Stimulated activated CD8-positive, alpha-beta memory T cell treated with anti-CD3 and anti-CD28 coated beads, Interleukin-4, amount 100 ng/mL, for 4 hours (primary cell): ENCODE measurements at places on chromosomes 2 and 18.

- DNase-seq, result no peak
Observed at GRCh38 chr18:1663879-1664705, 759.4 kb downstream of the ADCYAP1 start.

DNA sequence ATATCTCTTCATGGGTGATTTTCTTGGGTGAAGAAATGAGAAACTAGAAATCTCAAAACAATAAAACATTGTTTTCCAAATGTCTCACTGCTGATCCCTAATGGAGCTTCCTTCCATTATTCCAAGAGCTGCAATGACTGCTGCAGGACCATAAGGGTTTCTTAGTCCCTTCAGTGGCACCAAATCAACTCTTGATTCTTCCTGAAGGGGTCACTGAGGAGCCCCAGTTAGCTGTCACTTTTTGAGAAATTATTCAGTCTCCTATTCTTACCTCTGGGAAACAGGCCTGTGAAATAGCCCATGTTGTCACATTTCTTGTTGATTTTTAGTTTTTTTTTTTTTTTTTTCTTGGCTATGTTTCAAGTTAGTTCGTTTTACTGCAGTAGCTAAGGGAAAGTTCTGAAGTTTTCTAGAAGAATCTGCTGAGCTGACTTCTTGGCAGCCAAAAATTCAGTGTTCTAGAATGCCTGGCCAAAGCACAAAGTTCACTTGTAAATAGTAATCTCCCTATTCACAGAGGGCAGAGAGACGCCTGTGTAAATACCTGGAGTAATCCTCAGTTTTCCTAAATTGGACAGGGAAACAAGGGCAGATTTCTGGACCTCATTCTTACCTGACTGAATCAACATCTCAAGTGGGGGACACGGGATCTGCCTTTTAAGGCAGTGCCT is 480.0 kb downstream of the RIT2 start:
- DNase-seq, result no peak

DNA sequence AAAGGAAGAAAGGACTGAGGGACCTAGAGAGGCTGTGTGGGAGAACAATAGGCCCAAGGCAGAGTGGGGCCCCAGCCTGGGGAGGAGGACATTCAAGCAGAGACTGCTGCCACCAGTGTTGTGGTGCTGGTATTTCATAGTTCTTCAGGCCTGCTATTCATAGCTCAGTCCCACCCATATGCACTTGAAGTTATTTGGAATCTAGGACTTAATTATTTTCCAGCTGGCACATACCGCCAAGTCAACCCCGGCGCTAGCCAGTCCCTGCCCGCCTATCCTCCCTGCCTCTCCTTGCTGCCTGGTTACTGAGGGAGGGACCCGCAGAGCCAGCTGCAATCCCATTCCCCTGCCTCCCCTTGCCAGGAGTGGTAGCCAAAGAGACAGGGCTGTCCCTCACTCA is 141.2 kb downstream of the CABLES1 start:
- DNase-seq, result no peak

GRCh38 chr2:20468549-20469500 is 22.0 kb downstream of the RHOB start:
- no peak for DNase-seq

GRCh38 chr18:44786688-44787087 is 106.0 kb downstream of the SETBP1 start:
- no peak for DNase-seq

GRCh38 chr2:124289615-124290014 is 264.5 kb downstream of the CNTNAP5 start:
- DNase-seq, result no peak

- no peak for DNase-seq
Observed at GRCh38 chr2:142031656-142032055, 99.2 kb downstream of the LRP1B start.

- DNase-seq, result no peak
Observed at GRCh38 chr2:233643128-233643527, 6.9 kb downstream of the UGT1A10 start.

DNA sequence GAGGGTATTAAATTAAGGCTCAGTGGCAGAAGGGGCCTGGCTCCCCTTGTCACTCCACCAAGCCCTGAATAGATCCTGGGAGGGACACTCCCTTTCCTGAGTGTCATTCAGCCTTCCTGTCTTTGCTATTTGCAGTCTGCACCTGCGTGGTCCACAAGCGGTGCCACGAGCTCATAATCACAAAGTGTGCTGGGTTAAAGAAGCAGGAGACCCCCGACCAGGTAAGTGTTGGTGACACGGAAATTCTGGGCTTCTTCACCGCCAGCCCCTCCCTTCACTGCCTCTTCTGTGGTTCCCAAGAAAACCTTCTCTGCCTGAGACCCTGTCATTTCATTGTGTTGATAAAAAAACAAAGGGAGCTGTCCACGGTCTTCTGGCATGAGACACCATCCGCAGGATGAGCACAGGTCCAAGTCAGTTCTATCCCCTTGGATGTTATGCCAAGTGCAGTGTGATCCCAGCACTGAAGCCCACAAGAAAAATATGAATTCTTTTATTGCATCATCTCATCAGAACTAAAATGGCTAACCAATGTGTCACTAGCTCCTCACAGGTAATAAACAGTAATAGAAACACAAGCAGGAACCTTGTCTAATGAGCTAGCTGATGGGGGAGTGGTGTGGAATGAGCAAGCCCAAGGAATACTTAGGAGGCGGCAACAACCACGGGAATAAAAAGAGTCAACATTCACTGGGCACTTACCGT is 316.9 kb upstream of the EPAS1 start:
- DNase-seq, result no peak

DNA sequence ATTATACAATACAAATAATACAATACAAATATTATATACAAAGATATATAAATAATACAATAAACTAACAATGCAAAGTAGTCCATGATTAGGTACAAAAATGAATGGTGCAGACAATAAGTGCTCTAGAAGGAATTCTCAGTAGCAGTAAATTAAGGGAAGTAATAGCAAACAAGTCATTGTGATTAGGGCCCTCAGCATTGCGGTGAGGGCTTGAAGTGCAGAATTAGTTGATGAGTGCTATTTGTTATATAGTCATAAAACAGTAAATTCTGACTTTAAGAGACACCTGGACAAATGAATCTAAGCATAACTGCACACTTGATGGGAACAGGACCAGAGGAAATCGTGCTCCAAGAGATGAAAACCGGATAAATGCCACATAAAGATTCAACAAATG is 74.9 kb downstream of the ANKRD44 start:
- DNase-seq, result no peak

DNA sequence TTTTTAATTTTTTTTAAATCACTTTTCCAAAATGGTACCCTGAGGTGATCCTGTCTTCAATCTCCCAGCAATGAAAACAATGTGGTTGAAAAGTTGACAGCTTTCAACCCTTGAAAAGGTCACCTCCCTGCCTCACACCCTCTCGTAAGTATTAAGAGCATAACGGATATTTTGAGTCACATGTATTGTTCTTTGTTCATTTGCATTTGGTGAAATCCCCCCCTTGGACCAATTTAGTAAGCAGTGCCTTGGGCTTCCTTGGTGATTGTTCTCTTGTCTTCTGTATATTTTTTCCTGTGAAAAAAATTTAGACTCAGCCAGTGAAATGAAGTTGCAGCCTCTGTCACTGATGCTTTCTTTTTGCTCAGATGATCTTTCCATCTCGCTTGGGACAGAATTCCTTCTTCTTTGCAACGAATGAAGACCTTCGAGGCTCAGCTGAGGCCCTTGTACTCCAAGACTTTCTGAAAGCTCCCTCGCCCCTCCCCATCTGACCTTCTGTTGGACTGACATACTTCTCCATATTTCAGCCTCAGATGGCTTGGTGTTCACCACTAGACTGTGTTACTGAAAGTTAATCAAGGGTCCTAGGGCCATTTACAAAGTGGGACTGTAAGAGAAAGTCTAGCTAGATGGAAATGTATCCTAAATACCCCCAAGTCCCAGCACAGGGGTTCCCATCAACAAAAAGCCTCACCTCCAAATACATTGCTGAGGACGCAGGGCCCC is 158.4 kb downstream of the BCL2 start:
- DNase-seq, result no peak

- DNase-seq, result no peak
Observed at GRCh38 chr2:160014227-160014626, 48.2 kb downstream of the PLA2R1 start.

- no peak for DNase-seq
Observed at GRCh38 chr2:172751564-172751963, 15.9 kb downstream of the RAPGEF4 start.

GRCh38 chr2:47222826-47223554 is 67.9 kb upstream of the STPG4 start:
- DNase-seq, result no peak

GRCh38 chr18:78160961-78161656 is 818.5 kb upstream of the SALL3 start:
- no peak for DNase-seq

DNA sequence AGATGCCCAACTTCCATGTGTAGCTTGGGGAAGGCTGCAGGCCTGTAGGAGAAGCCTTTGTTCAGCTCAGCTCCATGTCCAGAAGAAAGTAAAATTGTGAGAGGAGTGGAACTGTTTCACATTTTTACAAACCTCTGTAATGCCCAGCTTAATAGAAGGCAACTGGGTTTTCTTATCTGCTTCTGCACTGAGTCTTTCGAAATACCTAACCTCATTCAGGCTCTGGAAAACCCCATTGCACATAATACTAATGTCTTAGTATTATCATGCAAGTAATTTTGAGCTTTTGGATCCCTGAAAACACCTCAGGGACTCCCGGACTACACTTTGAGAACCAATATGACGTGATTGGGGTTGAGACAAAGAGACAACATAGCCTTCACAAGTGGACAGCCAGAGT is 5.8 kb downstream of the SMIM21 start:
- no peak for DNase-seq

DNA sequence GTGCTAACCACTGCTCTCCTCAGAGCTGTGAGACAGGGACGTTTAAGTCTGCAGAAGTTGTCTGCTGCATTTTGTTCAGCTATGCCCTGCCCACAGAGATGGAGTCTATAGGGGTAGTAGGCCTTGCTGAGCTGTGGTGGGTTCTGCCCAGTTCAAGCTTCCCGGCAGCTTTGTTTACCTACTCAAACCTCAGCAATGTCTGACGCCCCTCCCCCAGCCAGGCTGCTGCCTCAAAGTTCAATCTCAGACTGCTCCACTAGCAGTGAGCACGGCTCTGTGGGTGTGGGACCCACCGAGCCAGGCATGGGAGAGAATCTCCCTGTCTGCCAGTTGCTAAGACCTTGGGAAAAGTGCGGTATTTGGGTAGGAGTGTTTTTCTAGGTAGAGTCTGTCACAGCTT is 387.8 kb upstream of the SLC39A10 start:
- DNase-seq, result no peak

- no peak for DNase-seq
Observed at GRCh38 chr2:219508971-219509779, 5.1 kb upstream of the ASIC4 start.

DNA sequence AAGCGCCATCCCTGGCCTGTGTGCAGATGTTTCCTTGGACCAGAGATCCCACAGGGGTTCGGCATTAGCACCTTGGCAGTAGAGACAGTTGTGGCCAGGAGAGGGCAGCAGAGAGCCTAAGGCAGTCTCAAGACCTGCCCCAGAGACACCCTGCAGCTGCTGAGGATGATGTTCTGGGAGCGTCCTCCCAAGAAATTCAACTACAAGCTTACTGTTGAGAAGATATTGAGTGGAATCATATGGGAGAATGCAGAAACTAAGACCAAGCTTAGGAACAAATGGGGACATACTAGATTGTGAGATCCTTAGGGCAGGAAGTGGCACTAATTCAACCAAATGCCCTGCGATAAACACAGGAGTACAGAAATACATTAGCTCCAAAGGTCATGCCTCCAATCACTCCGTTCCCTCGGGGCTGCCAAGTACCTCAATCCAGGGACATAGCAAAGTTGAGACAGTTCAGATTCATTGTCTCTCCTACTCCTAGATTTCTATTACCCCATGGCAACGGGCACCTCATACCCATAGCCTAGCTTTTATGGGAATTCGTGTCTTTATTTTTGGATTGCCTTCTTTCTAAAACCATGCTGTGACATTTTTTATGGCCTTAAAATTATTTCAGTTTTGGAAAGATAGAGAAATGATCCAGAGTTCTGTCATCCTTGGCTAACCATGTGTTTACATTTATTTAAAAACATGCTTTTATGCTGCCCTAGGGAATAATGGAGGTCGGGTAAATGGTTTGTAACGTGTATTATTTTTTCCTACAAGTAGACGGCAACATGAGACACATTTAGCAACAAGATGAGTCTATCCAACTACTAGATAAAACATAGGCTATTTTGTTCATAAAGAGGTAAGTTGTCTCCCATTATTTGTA is 2.2 kb upstream of the ERMN start:
- DNase-seq, result peak; percentile 82

DNA sequence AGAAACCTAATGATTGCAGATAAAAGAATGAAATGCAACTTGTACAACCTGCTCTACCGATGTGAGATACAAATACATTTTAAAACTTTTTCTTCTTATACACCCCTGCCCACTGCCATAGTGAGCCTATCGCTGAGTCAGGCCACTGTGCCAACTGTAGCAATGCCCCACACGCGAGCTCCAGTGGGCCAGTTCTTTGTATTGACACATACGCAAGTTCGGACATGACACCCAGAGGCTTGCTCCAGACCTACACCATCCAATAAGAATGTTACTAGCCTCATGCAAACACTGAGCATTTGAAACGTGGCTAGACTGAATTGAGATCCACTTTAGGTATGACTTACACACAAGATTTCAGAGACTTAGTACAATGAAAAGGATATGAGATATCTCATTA is 340.1 kb downstream of the ARHGAP15 start:
- no peak for DNase-seq

- DNase-seq, result no peak
Observed at GRCh38 chr2:66186537-66186936, 248.4 kb upstream of the MEIS1 start.

- DNase-seq, result no peak
Observed at GRCh38 chr2:170147576-170147975, 30.4 kb upstream of the MYO3B start.

DNA sequence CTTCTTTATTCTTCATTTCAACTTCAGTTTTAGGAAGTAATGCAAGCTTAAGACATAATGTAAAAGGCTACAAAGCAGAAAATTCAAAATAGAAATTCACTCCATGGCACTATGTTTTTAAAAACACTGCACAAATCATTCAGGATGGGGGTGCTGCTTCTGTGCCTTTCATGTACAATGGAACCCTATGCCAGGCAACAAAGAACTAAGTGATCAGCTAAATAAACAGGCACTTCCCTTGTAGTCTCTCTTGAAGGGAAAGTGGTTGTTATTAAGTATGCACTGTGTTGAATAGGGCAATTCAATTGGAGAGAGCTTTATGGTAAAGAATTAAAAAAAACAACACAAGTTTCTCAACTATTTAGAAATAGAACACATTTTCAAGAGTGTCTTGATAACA is 10.9 kb upstream of the ERBB4 start:
- no peak for DNase-seq

- no peak for DNase-seq
Observed at GRCh38 chr2:38194751-38195150, 118.8 kb upstream of the CYP1B1 start.

GRCh38 chr18:28372186-28372585 is 195.3 kb upstream of the CDH2 start:
- DNase-seq, result no peak
